ENCODE measurements at places on chromosomes 5 and 9. TPM values are rescaled to one million over a fixed set of nuclear protein-coding genes. Genes with fewer than 3 reads are reported as not detected.
A peak's percentile ranks its signal among the peaks of the same experiment; 100 is the strongest.

The PCDHB9 gene
- 1.6 TPM for total RNA-seq

The WHRN gene
- 4.6 TPM for total RNA-seq

The IRX2 gene
- 9.0 TPM for total RNA-seq

The RIC1 gene
- 32.7 TPM for total RNA-seq

DNA sequence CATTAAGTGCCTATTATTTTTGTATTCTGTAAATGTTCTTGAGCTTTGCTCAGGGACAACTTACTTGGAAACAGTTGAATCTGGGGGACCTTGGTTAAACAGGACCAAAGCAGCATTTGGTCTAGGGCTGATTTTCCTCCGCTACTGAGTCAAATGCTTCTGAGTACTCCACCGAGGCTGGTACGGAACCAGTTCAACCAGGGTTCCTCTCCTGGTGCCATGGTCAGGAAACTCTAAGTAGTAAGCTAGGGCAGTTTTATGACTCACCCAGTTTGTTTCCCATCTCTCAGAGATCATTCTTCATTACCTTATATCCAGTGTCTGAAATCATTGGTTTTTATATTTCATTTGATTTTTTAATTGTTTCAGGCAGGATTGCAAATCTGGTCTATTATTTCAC lies 111.9 kb upstream of the TNFAIP8 start:
- no peak for ATAC-seq

DNA sequence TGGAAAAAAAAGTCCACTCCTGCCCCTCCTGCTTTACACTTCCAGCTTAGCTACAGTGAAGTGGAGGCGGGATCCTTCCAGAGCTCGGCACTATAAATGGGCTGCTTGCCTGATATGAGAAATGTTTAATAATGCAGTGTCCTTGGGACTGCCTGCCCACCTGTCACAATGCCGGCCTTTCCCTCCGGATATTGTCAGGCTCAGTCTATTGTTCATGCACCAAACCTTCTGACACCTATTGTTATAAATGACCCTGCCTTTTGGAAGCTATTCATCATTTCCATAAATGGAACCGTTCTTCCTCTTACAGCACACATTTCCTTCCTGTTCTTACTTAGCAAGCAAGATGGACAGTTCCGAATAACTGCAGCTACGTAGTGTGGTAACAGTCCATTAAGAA lies 146.3 kb downstream of the DMAC1 start:
- ATAC-seq = peak; percentile 54

GRCh38 chr9:93061791-93062763 lies 3.6 kb downstream of the SUSD3 start:
- ATAC-seq = peak; percentile 6

GRCh38 chr9:20479419-20480155 lies 142.7 kb downstream of the MLLT3 start:
- ATAC-seq = no peak

DNA sequence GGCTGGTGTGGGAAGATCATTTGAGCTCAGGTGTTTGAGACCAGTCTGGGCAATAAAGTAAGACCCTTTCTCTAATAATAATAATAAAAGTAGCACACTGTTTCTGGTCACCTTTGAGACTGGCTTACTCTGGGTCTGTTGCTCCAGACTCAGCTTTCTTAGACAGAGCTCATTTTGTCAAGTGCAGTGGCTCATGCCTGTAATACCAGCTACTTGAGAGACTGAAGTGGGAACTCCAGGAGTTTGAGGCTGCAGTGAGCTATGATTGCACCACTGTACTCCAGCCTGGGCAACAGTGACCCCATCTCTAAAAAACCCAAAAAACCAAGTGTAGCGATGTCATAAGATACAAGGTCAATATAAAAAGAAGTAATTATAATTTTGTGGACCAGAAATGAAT lies 36.4 kb upstream of the RNU6ATAC start:
- no peak for ATAC-seq

GRCh38 chr9:20837166-20837565 lies 153.1 kb downstream of the FOCAD start:
- no peak for ATAC-seq

Data from motor neuron (in vitro differentiated cells).